ENCODE measurements at places on chromosomes 6 and 20.
A peak's percentile ranks its signal among the peaks of the same experiment; 100 is the strongest.

GRCh38 chr6:5478380-5478779, 217.1 kb downstream of the FARS2 start:
- DNase-seq: no peak

GRCh38 chr20:858011-858410, 24.5 kb downstream of the FAM110A start:
- no peak for DNase-seq

DNA sequence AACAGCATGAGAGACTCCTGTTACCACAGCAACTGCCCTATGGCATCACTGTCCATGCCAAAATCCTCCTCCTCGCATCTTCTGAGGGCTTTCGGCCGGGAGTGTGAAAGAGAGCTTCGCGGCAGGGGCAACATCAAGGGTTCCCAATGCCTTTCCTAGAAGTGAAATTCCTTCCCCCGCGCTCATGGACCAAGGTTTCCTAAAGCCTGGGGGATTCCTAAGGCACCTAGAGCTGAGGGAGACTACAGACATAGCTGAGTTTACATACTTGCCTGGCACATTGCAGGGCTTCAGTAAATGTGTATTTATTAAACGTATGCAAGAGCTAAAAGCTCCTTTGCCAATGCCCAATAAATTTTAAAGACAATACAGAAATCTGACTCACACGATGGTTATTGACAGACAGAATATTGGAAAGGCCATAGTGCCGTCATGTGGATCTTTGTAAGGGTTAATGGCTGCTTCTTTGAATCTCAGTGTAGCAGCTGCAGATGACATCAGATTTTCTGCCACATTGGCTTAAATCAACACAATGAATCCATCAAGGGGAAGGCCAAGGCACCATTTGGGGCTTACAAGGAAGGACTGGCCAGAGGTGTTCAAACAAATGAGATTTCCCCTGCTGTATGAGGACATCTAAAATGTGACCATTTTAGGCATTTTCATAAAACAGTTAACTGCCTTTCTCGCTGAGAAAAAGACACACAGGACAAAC, 281.2 kb upstream of the JARID2 start:
- DNase-seq: no peak

- DNase-seq: no peak
These were observed 8.8 kb downstream of the TMEM151B start for GRCh38 chr6:44278774-44279697.

DNA sequence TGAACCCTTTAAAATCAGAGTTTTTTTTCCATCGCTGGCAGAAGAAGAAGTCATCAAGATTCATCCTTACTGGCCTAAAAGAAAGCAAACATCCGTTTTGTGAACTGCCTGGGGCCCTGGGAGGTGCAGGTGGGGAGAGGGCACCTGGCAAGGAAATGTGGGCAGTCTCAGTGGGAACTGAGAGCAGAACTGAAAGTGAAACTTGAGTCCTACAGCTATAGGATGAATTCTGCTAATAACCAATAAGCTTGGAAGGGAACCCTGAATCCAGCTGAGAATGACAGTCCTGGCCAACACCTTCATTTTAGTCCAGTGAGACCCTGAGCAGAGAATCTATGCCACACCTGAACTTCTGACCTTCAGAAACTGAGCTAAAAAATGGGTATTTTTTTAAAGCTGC, 130.1 kb upstream of the ASCC3 start:
- DNase-seq: no peak

DNA sequence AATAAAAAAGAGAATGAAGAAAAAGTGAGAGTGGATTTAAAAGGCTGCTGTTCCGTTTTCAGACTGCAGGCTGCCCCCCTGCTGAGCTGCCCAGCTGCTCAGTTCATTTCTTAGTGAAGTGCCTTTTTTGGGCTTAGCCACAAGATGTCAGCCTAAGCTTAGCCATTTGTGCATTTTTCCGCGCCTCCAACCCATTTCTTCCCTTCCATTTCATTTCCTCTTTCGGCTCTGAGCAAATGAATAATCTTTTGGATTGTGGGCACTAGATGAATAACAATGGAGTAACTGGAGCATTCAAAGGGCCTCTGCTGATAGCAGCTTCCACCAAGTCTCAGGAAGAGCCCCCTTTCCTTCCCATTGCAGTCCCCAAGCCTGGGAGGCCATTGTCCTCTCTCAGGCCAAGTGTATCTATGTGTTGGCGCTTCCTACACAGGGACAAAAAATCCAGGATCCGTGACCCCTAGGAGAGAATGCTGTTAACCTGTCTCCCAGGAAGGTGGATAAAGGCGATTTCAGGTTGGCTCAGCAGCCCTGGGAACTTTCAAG, 83.5 kb upstream of the SPTLC3 start:
- DNase-seq: peak; percentile 55

DNA sequence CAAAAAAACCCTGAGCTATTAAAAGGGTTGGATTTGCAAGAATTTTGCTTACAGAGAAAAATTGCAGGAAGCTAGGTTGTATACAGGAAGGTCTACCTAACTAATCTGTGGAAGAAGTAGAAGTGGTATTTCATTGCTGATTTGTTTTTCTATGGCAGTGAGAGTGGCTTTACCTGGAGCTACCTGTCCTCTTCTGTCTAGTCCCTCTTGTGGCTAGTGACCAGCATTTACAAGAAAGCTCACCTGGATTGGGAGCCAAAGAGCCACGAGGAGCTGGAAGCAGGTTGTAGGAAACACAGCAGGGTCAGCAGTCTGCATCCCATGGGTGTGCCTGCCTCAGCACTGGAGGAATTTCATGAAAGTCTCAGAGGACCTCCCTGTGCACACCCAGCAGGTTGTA, 120.3 kb upstream of the RALGAPA2 start:
- DNase-seq: no peak

GRCh38 chr6:119844387-119844786, 494.8 kb upstream of the MAN1A1 start:
- DNase-seq: no peak

- no peak for DNase-seq
These were observed 21.0 kb downstream of the SRSF3 start for GRCh38 chr6:36615018-36615761.

- no peak for DNase-seq
These were observed 36.3 kb downstream of the CARMIL1 start for GRCh38 chr6:25315194-25316177.

DNA sequence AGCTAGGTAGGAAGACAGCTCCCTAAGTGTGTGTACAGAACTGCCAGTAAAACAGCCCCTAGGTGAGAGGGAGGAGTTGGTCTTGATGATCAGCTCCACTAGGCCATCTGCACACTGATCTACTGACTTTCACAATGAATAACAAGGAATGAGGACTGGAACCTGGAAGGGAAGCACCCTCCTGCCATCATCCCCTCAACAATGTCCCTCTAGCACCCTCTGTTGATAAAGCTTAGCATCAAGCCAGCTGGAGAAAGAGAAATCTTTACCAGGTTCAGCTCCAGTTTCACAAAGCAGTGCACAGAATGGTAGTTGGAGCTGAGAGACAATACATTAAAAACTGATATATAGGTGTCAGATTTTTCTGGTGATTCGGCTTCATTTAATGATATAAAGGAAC, 57.2 kb upstream of the IRAK1BP1 start:
- no peak for DNase-seq

DNA sequence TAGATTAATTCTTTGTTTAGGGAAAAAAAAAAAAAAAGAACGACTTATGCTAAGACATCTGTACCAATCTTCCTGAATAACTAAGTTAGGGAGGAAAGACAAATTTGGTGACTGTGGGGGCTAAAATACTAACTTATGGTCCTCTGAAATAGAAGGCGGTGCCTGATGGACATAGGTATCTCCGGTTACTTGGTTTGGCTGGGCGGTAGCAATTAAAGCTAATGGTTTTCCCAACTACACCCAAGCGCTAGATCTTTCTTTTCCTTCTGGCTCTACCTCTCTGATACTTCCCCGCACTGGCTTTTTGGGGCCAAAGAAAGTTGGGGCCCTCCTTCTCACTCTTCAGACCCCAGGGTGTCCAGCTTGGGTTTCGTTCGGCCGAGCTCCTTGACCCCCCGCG, 1.0 kb upstream of the RBM24 start:
- no peak for DNase-seq

DNA sequence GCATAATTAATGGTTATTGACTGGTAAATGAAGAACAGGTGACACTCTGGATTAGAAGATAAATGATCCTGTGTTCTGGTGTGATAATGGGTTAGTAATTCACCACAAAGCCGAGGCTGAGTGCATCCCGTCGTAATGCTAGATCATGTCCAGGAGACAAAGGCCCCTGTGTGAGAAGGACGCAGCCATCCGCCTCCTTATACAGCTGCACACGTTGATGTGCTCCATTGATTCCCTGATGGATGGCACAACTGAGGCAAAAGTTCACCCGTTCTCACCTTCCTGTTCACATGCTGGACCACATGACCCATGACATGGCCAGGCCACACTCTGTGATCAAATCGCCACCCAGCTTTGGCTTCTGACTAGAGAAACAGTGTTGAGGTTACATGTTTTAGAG, 136.1 kb downstream of the FOXC1 start:
- DNase-seq: no peak

GRCh38 chr6:148873154-148873553, 126.3 kb downstream of the UST start:
- DNase-seq: no peak

GRCh38 chr6:11430036-11430435, 107.5 kb upstream of the TMEM170B start:
- no peak for DNase-seq

GRCh38 chr6:142857796-142858555, 87.0 kb downstream of the HIVEP2 start:
- no peak for DNase-seq

DNA sequence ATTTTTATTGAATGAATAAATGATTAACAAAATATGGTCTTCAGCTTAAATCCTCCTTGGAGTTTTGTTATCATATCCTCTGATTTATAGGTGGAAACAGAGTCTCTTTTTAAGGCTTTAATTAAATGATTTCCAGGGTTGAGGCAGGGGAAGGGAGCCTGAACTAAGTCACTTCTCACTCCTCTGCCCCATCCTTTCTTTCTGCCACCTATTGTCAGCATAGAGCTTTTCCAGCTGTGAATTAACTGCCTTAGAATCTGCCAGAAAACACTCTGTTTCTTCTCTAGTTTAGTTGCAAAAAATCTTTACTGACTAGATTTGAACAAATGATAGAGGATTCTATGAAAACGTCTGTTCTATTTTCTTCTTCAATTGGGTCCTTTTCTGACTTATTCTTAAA, 9.8 kb downstream of the OGFRL1 start:
- no peak for DNase-seq

DNA sequence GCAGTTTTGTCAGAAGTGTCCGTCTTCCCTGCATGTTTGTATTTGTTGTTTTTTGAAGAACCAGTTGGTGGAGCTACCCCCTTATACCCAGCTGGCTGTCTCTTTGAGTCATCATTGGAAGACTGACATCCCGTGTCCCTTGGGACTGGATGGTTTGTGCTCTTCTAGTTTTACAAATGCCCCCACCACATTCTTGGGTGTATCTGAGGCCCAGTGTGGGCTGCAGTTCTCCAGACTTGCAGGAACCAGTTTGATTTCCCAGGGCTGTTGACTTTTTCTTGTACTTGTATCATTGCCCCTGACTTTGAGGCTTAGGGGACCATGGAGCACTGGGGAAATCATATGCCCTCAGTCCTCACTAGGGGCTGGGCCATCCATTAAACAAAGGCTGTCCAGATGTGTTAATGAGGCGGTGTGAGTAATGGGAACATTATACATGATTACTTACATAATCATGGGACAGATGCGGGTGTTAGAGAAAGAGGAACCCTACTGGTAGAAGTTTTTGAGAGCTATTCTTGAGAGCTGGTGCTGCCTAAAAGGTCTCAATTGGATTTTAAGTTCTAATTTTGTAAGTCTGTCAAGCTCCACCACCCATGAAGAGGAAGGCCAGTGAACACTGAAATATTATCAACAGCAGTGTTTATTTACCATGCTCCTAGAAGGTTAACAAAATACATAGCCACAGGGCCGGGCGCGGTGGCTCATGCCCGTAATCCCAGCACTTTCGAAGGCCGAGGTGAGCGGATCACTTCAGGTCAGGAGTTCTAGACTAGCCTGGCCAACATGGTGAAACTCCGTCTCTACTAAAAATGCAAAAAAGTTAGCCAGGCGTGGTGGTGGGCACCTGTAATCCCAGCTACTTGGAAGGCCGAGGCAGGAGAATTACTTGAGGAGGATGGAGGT, 8.5 kb downstream of the JARID2 start:
- no peak for DNase-seq

DNA sequence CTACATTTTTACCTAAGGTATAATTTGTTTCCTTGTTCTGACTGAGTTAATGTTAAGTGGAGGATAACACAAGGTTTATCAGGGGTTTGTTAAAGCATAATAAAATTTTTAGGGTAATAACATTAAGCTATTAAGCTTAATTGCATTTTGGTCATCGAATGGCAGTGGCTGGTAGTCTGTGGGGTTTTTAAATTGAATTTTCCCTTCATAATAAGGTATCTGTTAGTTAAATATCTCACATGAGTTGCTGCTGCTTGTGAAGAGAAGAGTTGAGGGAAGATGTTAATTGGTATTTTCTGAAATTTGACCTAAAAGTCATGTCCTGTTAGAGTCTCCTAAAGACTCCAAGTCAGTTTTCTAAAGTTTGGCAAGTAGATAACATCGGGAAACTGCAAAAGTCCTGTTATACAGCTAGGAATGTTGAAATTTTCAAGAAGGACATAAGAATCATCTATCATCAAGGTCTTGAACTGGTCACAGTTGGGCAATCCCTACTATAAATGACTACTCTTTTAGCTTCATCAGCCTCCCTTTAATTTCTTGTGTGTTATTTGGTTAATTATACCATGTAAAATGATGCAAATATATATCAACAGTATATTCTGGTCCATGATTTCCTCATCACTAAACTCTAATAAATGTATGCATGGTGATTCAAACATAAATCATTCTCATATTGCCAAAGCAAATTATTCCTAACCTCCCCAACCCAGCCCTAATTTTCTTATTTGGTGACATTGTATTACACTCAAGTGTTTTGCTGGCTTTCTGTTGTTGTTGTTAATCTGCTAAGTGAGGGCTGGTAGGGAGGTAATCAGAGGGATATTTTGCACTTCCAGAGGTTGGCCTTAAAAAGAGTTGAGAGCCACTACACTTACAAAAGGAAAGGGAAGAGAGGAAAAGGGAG, 64.0 kb downstream of the MAP3K5 start:
- no peak for DNase-seq

- DNase-seq: no peak
These were observed 75.6 kb upstream of the GNRH2 start for GRCh38 chr20:2967841-2968240.

GRCh38 chr20:1434571-1435336, 31.9 kb downstream of the NSFL1C start:
- DNase-seq: no peak

- no peak for DNase-seq
These were observed 245.3 kb upstream of the HSF2 start for GRCh38 chr6:122154155-122154554.
